Smooth muscle cell of trachea (primary cell): ENCODE measurements at places on chromosomes 5 and 9. TPM values are rescaled to one million over a fixed set of nuclear protein-coding genes. Genes with fewer than 3 reads are reported as not detected.

Gene ANKRD34B
- total RNA-seq = not detected in 2 replicates

Gene MYORG
- 1.2 and 1.9 TPM in 2 replicates for total RNA-seq

Gene CNTFR
- total RNA-seq = 0.44 TPM in 1 of 2 replicates, not detected in the other

Gene ZNF79
- total RNA-seq = 10.8 and 19.0 TPM in 2 replicates

Gene CTXN3
- not detected in 2 replicates for total RNA-seq

Gene SPINK13
- total RNA-seq = not detected in 2 replicates

Gene CER1
- total RNA-seq = not detected in 2 replicates

Gene C9orf153
- total RNA-seq = 0.15 and 0.50 TPM in 2 replicates
